CD4-positive, alpha-beta T cell treated with Interleukin-6 for 4 hours (primary cell): ENCODE measurements at places on chromosomes 6 and 20.

GRCh38 chr20:8454137-8454712 is 322.2 kb downstream of the PLCB1 start:
- no peak for DNase-seq

GRCh38 chr6:8434727-8435092 is 635 bp downstream of the SLC35B3 start:
- DNase-seq, result no peak

GRCh38 chr20:56664796-56665195 is 35.7 kb downstream of the TFAP2C start:
- no peak for DNase-seq

DNA sequence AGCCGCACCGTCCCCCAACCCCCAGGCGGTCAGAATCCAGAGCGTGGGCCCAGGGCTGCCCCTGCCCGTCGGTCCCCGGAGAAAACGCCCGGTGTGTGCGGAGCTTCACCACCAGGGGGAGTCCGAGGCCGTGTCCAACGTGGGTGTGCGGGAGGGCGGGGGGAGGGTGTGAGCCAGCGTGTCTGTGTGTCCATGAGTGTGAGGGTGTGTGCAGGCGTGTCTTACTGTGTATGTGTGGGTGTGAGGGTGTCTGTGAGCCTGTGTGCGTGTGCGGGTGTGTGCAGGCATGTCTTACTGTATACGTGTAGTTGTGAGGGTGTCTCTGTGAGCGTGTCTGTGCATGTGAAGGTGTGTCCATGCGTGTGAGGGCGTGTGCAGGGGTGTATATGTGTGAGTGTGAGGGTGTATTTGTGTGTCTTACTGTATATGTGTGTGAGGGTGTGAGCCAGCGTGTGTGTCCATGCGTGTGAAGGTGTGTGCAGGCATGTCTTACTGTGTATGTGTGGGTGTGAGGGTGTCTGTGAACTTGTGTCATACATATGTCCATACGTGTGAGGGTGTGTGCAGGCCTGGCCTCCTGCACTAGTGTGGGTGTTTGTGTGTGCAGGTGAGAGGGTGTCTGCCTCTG is 24.6 kb upstream of the GATA5 start:
- peak; percentile 85 for DNase-seq

DNA sequence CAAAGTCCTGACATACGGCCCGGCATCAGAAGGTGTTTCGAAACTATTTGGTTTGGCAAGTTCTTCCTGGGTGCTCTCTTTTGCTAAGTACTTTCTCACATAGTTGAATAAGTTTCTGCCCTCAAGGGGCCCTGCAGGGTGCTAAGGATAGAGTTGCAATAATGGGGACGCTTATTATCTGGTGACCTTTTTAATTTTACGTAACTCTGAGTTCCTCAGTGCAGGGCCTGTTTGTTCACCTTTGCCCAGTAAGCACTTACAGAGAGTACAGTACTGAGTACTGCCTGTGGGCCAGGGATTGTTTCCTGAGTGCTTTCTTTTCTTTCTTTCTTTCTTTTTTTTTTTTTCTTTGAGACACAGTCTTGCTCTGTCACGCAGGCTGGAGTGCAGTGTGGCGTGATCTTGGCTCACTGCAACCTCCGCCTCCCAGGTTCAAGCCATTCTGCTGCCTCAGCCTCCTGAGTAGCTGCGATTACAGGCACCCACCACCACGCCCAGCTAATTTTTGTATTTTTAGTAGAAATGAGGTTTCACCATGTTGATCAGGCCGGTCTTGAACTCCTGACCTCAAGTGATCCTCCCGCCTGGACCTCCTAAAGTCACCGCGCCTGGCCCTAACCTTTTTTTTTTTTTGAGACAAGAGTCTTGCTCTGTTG is 4.5 kb upstream of the PXMP4 start:
- DNase-seq, result no peak

DNA sequence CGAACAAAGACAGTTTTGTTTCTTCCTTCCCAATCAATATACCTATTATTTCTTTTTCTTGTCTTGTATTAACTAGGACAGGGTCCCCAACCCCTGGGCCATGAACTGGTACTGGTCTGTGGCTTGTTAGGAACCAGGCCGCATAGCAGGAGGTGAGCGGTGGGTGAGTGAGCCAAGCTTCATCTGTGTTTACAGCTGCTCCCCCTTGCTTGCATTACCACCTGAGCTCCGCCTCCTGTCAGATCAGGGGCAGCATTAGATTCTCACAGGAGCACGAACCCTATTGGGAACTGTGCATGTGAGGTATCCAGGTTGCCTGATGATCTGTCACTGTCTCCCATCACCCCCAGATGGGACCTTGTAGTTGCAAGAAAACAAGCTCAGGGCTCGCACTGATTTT is 151.9 kb downstream of the CDKAL1 start:
- DNase-seq, result no peak

GRCh38 chr6:146635165-146635564 is 36.4 kb downstream of the ADGB start:
- no peak for DNase-seq

GRCh38 chr6:41687501-41688175 is 47.8 kb downstream of the TFEB start:
- no peak for DNase-seq

DNA sequence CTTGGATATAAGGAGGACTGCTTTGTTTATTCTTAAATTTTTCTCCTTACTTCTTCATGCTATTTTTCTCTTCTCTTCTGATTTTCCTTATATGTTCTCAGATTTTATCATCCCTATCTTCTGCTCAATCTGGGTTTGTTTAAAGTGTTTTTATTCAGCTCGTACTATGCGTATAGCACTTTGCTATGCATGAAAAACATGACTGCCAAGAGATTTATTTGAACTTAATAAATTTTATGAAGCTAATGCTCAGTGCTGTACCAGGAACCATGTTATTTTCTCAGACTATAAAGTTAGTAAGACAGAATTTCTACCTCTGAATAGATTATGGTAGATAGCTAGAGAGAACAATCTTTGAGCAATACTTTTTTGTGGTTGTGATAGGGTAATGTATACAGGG is 305.9 kb downstream of the LAMA2 start:
- no peak for DNase-seq

DNA sequence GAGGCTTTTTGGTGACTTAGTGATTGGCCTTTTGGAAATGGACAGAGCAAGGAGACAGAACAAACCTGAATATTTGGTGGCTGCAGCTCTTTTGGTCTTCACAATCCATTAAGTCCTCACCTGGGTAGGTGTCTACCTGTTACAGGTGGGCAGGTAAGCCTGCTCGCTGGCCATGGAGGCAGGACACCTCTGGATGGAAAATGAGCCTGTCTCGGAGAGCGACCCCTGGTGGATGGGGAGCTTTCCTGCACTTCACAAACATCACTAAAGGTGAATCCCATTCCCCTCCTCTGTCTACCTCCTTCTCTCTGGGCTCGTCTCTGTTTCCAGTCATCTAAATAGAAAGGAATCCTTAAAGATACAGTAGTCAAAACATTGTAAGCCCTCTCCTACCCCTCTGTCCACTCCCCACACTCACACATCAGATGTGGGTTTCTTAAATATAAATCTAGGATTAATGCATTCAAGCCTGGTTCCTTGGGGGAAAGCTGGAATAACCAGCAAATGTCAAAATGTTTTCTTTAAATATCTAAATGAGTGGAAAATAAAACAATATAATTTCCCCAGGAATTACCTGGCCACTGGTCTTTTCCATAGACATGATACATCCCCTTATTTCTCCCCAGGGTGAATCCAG is 304.9 kb downstream of the CDH26 start:
- peak; percentile 65 for DNase-seq

DNA sequence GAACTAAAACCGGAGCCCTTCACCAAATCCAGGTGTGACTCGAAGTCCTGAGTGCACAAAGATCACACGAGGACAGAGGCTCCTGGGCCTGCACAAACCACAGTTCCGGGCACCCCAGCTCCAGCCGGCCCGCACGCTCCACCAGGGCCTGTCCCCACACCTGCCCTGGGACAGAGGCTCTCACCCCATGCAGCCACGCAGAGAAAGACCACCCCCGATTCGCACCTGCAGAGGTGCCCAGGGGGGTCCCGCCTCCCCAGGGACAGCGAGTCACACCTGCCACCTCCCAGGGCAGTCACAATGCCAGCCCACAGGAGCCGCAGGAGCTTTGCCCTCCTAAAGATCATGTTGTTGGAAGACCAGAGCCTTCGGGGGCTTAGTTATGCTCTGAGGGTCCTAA is 25.4 kb upstream of the MRGBP start:
- no peak for DNase-seq

DNA sequence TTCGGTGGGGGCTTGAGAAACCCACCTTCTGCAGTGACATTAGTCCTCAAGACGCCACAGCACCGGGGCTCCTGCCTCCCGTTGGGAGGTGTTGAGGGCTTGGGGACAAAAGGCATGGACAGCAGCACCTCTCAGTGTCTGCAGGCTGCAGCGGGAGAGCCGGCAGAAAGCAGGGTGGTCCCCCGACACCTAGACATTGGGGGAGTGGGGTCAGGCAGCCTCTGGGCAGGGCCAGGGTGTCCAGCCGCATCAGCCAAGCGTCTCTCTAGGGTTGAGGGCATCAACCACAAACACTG is 264.7 kb downstream of the TAF4 start:
- DNase-seq, result no peak

GRCh38 chr6:41538556-41539182 is 7.5 kb upstream of the FOXP4 start:
- DNase-seq, result no peak

GRCh38 chr20:21505810-21506530 is 7.9 kb downstream of the NKX2-2 start:
- DNase-seq, result peak; percentile 75

GRCh38 chr20:18188434-18188833 is 50.8 kb downstream of the KAT14 start:
- DNase-seq, result no peak

GRCh38 chr20:6490849-6491248 is 276.6 kb upstream of the BMP2 start:
- no peak for DNase-seq

GRCh38 chr6:87277123-87277522 is 45.3 kb upstream of the SMIM8 start:
- DNase-seq, result no peak

- DNase-seq, result peak; percentile 23
These were observed 9.3 kb upstream of the TXNDC5 start for GRCh38 chr6:7919871-7920270.

GRCh38 chr20:62121776-62122653 is at the start of gene LSM14B:
Gene LSM14B (plus strand): TSS chr20:62122475. CDS start chr20:62122667, 192 bp downstream.
- DNase-seq, result peak; percentile 97

GRCh38 chr6:52910091-52910490 is 593 bp upstream of the GSTA3 start:
- DNase-seq, result no peak

DNA sequence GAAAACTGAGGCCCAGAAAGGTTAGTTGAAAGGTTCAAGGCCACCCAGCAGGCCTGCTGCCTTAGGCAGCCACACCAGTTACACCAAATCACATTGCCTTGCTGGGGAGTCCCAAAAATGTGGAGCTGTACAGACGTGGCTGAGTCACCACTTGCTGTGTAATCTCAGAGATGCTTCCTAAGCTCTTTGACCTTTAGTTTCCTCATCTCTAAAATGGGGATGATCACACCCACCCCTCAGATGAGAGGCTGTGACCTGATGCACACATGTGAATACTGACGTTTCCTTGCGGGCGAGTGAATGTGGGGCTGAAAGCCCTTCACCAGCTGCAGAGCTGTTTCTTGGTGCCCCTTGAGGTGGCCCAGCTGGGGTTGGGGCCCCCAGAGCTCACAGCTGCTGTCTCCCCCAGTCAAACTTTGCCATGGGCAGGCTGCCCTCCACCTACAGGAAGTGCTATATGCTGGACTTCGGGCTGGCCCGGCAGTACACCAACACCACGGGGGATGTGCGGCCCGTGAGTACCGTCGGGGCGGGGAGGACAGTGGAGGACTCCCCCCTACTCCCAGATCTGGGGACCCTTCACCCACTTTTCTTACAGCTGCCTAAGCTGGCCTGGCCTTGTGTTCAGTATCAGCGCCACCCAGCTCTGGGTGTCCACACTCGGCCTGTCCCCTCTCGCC is 11.0 kb downstream of the TTBK1 start:
- DNase-seq, result no peak

DNA sequence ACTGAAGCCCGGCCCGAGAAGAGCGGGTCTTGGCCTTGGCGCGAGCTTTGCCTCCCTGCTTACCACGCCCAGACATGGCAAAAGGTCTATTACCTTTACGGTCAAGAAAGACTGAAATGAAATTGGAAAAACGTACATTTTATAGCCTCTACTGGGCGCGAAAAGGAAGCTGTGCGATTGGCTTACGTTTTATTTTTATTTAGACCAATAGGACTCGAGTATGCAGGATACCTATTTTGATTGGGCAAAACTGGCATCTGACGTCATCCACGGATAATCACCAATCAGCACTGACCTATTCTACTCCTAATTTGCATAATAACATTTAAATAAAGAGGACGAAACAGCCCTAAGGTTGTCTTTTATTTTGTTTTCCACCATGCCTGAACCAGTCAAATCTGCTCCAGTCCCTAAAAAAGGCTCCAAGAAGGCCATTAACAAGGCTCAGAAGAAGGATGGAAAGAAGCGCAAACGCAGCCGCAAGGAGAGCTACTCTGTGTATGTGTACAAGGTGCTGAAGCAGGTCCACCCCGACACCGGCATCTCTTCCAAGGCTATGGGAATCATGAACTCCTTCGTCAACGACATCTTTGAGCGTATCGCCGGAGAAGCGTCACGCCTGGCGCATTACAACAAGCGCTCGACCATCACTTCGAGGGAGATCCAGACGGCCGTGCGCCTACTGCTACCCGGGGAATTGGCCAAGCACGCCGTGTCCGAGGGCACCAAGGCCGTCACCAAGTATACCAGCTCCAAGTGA is 97.4 kb downstream of the OR2B2 start:
- DNase-seq, result peak; percentile 86

DNA sequence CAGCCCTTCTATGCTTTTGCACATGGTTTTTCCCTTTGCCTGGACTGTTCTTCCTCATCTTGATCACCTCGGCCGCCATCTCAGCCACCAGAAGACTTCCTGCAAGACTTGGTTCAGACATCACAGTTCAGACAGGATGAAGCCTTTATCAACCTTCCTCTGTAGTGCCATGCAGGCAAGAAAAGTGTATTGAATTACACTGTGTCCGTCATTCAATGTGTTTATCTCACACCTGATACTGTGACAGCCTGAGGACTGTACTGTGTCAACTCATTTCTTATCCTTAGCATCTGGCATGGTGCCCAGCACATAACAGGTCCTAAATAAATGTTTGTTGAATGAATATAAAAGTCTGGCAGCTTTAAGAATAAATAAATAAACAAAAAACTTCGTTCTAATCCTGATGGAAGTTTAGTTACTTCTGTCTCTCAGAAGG is 133.3 kb upstream of the MAN1A1 start:
- DNase-seq, result no peak

- DNase-seq, result no peak
These were observed 49.1 kb downstream of the LAMA2 start for GRCh38 chr6:128932061-128932460.

GRCh38 chr6:77839292-77839691 is 186.5 kb downstream of the MEI4 start:
- DNase-seq, result no peak

- DNase-seq, result no peak
These were observed 127.7 kb downstream of the ALDH8A1 start for GRCh38 chr6:134821928-134822864.
